ENCODE measurements at places on chromosomes 5 and 9. TPM values are rescaled to one million over a fixed set of nuclear protein-coding genes. Genes with fewer than 3 reads are reported as not detected.

The TPPP gene
- total RNA-seq: 0.38 TPM

DNA sequence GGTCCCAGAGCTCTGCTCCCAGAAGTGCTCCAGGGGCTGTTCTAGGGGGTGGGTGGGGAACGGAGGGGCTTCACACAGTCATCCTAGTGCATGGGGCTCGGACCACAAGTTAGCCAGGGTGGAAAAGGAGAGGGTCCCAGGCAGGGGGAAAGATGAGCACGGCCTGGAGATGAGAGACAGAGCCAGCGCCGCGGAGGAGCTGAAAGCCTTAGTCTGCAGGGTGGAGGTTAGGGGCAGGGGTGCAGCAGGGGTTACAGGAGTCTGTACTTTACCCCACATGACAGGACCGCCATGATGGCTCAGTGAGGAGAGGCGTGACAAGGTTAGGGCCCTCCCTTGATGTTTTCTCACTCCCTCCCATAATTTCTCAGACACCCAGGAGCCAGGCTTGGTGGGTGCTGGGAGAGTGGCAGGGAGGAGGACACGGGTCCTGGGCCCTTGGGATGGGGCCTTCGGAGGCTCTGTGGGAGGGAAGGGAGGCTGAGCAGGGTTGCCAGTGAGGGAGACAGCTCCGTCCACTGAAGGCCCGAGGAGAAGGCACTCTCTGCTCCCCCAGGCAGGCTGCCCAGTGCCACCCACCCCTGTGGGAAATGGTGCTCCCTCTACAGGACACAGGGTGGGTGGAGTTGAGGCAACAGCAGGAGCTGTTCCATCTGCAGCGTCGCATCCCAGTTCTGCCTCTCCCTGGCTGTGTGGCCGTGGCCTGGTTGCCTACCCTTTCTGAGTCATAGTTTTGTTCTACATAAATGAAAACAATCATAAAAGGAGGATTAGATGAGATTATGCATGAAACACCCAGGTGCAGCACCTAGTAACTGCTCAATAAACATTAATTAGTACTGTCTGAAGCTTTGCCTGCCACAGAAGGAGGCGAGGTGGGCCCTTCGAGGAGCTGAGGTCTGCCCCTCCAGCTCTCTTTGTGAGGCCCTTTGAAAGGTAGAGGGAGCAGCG lies 66.2 kb downstream of the NDST1 start:
- no peaks in the 10 kb centered on the region for H3K36me3 ChIP-seq
- no peaks in the 10 kb centered on the region for H3K4me1 ChIP-seq
- H3K4me3 ChIP-seq: no peak overlapping the region

The SNX30 gene
- total RNA-seq: 3.7 TPM

The SPINK1 gene
- not detected for total RNA-seq

- no peaks in the 10 kb centered on the region for H3K36me3 ChIP-seq
- no peak overlapping the region for H3K4me3 ChIP-seq
- no peak for DNase-seq
- no peaks in the 10 kb centered on the region for H3K4me1 ChIP-seq
Measured at GRCh38 chr5:155079698-155080097, 66.1 kb downstream of the KIF4B start.

GRCh38 chr5:6761333-6761732 lies 48.1 kb downstream of the TENT4A start:
- no peak overlapping the region for H3K4me3 ChIP-seq
- no peaks in the 10 kb centered on the region for H3K4me1 ChIP-seq
- peaks cover 6% of the 10 kb centered on the region for H3K36me3 ChIP-seq
- H3K27me3 ChIP-seq: no peaks in the 10 kb centered on the region
- no peak for DNase-seq

DNA sequence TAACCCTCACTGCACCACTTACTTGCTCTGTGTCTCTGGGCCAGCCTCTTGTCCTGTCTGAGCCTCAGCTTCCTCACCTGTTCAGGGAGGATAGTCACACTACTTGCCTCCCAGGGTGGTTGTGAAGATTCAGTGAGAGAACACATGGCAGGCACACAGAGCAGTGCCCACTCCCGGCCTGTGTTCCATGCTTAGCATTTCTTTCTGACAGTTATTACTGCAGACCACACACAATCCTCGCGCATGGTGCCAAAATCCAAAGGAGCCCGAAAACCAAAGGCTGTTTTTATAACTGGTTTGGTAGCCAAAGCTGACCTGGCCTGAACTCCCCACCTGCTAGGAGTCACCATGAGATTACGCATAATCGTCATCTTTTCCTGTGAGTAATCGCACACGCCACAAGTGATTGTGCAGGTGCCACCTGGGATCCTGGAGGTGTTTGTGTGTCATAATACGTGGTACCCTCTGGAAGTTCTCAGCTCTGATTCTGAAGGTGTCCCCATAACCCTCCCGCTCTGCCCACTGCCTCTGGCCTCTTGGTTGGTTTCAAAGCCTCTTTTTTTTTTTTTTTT lies 84.6 kb upstream of the FBXW11 start:
- H3K4me3 ChIP-seq: no peak overlapping the region
- DNase-seq: no peak
- peaks cover 52% of the 10 kb centered on the region for H3K36me3 ChIP-seq
- no peaks in the 10 kb centered on the region for H3K4me1 ChIP-seq

DNA sequence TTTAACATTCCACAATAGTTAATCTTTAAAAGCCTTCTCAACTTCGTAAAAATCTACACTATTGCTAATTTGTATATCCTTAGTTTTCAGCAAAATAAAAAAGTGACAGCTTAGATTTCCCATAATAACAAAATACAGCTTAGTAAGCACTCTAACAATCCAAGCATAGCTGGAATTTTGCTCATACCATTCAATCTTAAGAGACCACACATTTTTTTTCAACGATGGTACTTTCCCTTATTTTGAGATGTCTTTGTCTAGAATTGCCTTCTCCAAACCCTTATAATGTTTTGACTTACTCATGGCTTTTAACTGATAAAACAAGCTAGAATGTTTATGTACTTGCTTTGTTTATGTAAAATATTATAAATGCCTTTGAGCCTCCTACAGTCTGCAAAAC lies 65.6 kb downstream of the HOMER1 start:
- H3K36me3 ChIP-seq: no peaks in the 10 kb centered on the region
- H3K4me1 ChIP-seq: no peaks in the 10 kb centered on the region
- H3K27me3 ChIP-seq: no peaks in the 10 kb centered on the region
- H3K27ac ChIP-seq: no peak overlapping the region

GRCh38 chr5:115435065-115435777 lies 109.4 kb downstream of the FEM1C start:
- no peaks in the 10 kb centered on the region for H3K4me1 ChIP-seq
- H3K36me3 ChIP-seq: no peaks in the 10 kb centered on the region
- no peak overlapping the region for H3K27ac ChIP-seq
- H3K4me3 ChIP-seq: no peak overlapping the region
- H3K27me3 ChIP-seq: no peaks in the 10 kb centered on the region

The RASGRF2 gene
- total RNA-seq: 11.1 TPM

- no peaks in the 10 kb centered on the region for H3K4me1 ChIP-seq
- H3K4me3 ChIP-seq: no peak overlapping the region
- H3K27ac ChIP-seq: no peak overlapping the region
- peaks cover 6% of the 10 kb centered on the region for H3K27me3 ChIP-seq
- no peaks in the 10 kb centered on the region for H3K36me3 ChIP-seq
Measured at GRCh38 chr9:91771027-91771426, 179.0 kb downstream of the ROR2 start.

DNA sequence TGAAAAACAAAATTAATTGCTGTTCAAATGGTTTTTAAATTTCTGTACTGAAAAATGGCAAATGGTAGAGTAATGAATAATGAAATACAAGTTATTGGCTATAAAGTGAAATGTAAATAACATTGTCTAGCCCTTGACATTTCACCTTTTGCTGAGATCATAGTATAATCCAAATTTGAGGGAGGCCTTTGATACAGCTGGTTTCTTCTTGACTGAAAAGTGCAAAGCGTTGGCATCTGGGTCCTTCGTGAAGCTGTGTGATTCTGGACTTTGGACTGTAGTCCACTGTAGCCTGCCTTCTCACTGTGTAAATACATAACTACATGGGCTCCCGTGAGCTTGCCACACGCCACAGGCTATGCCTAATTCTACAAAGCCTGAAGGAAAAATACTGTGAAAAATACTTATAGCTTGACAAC lies 52.3 kb downstream of the ARHGEF28 start:
- no peak for DNase-seq
- no peaks in the 10 kb centered on the region for H3K36me3 ChIP-seq
- H3K27ac ChIP-seq: no peak overlapping the region
- no peaks in the 10 kb centered on the region for H3K4me1 ChIP-seq
- H3K4me3 ChIP-seq: no peak overlapping the region

- no peaks in the 10 kb centered on the region for H3K27me3 ChIP-seq
- no peak overlapping the region for H3K27ac ChIP-seq
- no peaks in the 10 kb centered on the region for H3K36me3 ChIP-seq
- no peak overlapping the region for H3K4me3 ChIP-seq
- DNase-seq: no peak
Measured at GRCh38 chr5:73104326-73104725, 16.0 kb upstream of the TMEM171 start.

The TEK gene
- not detected for total RNA-seq

GRCh38 chr9:113503613-113504211 lies 40.2 kb downstream of the RGS3 start:
- H3K27ac ChIP-seq: no peak overlapping the region
- no peaks in the 10 kb centered on the region for H3K27me3 ChIP-seq
- no peak for DNase-seq
- no peaks in the 10 kb centered on the region for H3K36me3 ChIP-seq
- H3K4me3 ChIP-seq: no peak overlapping the region
- H3K4me1 ChIP-seq: no peaks in the 10 kb centered on the region

The CACNA1B gene
- total RNA-seq: not detected

GRCh38 chr5:8068078-8068477 lies 199.1 kb downstream of the MTRR start:
- DNase-seq: no peak
- H3K4me1 ChIP-seq: no peaks in the 10 kb centered on the region
- H3K27ac ChIP-seq: no peak overlapping the region
- H3K36me3 ChIP-seq: no peaks in the 10 kb centered on the region
- no peak overlapping the region for H3K4me3 ChIP-seq
- no peaks in the 10 kb centered on the region for H3K27me3 ChIP-seq
